NCI-H345 (cell line): ENCODE measurements at places on chromosomes 5 and 9.

DNA sequence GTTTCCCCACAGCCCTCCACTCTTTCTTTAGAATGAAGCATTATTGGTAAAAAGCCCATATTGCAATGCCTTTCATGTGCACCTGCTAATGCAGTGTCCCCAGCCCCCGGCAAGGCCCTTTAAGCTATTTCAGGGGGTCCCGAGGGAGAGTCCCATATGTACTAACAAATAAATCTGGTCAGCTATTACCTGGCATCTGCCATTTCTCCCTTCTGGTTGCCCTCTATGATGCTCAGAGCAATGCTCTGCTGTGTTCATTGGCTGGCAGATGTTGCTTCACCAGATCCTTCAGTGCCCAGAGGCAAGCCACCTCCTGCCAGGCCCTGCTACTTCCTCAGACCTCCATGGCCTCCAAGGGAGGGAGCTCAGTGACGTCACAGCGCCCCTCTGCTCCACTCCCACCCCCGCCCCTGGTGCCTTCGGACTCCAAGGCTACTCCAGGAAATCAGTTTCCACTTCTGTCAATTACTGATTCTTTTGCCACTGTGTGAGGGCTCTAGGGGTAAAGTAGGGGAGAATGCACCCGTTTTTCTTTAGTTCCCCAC is 201.1 kb upstream of the GLRA1 start:
- no peak for DNase-seq

DNA sequence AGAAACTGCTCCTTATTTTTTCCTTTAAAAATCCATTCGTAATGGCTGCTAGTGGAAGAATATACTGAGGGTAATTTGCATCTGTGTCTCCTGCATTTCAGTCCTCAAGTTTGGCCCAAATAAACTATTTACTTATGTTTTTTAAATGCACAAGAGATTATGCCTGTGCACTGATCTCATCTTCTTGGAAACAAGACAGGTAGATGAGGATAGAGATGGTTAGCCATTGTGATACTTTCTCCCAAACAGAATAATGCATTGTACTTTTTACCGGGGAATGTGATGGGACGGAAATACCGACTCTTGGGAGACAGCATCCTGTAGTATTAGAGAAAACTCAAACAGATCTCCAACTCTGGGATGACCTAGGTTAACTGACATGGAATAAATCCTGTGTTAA is 72.5 kb upstream of the DAB2 start:
- DNase-seq: no peak

GRCh38 chr5:123485275-123485674 is 26.7 kb upstream of the CSNK1G3 start:
- DNase-seq: no peak

DNA sequence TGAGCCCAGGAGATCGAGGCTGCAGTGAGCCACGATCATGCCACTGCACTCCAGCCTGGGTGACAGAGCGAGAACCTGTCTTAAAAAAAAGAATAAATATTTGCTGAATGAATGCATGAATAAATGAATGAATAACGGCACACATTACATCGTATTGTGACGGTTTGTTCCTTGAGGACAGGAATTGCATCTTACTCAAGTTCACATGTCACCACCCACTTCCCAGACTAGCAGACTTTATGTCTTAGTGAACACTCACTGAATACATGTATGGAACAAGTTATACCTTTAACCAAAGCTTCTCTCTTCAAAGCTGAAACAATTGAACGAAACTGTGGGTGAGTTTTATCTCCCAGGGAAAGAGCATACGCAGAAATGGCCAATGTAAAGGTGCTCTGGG is 53.2 kb upstream of the TRAF1 start:
- no peak for DNase-seq

GRCh38 chr5:141172381-141173204 is at the start of gene PCDHB7:
TSS of gene PCDHB7 (plus strand) at chr5:141172644. CDS start at chr5:141172836, 192 bp downstream.
- no peak for DNase-seq

- DNase-seq: no peak
Measured at GRCh38 chr5:112283034-112283582, 136.0 kb downstream of the EPB41L4A start.

DNA sequence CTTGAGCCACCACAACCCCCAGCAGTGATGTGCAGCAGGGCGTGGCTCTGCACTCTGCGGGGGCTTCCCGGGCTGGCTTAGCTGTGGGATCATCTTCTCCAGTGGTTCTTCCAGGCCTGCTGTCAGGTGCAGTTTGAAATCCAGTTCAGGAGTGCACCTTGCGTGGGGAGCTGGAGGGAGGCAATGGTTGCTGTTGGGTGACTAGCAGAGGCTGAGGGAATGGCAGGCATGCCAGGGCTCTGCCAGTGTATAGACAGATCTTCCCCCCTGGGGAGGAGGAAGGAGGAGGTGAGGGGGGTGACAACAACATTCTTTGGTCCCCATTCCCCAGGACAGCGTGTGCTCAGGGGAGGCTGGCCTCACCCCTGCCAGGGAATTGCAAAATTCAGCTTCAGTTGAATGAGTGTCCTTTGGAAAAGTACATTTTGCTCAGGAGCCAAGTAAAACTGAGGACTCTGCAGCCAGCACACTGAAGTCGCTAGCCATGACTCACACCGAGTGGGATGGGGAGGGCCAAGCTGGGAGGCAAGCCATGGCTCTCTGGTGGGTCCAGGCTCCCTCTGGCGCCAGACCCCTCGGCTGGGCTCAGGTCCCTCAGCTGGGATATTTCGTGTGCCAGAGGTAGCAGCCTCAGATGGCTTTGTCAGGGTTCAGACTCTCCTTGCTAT is 35.0 kb downstream of the ERGIC1 start:
- DNase-seq: no peak
